NCI-H2081 (cell line): ENCODE measurements at places on chromosomes 3 and 15.

DNA sequence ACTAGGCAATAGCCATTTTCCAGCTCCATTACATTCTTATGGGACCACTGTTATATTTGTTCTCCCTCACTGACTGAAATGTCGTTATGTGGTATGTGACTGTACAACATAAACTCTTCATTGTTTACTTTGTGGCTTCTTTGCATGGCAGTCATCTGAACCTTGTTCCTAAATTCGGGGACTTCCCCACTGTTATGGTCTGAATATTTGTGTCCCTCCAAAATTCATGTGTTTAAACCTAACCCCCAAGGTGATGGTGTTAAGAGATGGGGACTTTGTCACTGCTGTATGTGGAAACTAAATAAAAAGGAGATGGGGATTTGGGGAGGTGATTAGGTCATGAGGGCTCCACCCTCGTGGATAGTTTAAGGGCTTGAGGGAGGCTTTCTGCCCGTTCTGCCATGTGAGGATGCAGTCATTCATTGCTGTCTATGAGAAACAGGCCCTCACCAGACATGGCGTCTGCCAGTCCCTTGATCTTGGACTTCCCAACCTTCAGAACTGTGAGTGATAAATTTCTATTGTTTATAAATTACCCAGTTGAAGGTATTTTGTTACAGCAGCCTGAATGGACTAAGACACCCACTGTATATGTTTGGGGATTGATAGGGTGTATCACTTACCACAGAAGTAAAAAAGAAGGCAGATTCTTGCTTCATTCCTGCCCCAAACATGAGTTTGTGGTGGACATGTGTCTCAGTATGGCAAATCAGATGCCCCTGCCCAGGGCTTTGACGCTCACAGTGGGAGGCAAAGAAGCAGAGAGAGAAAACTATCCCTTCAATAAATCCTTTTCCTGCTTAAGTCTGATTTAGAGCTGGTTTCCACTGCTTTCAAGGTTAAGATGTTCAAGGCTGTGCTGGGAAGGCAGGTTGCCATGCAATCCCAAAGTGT lies 138.0 kb upstream of the UBE2E1 start:
- DNase-seq = no peak

GRCh38 chr15:69037482-69037881 lies 23.0 kb downstream of the NOX5 start:
- DNase-seq = no peak

- DNase-seq = no peak
Observed at GRCh38 chr3:9105421-9105820, 142.1 kb upstream of the RAD18 start.

- DNase-seq = no peak
Observed at GRCh38 chr3:63955036-63955650, 43.0 kb upstream of the SCAANT1 start.

DNA sequence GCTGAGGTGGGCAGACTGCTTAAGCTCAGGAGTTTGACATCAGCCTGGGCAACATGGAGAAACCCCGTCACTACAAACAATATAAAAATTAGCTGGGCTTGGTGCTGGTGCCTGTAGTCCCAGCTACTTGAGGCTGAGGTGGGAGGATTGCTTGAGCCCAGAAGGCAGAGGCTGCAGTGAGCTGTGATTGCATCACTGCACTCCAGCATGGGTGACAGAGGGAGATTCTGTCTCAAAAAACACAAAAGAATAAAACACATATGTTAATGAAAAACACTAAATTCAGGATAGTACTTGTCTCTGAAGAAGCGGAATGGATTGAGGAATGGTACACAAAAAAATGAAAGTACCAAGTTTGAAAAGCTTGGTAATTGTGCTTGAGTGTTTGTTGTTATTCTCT lies 128.0 kb upstream of the PLXND1 start:
- no peak for DNase-seq

DNA sequence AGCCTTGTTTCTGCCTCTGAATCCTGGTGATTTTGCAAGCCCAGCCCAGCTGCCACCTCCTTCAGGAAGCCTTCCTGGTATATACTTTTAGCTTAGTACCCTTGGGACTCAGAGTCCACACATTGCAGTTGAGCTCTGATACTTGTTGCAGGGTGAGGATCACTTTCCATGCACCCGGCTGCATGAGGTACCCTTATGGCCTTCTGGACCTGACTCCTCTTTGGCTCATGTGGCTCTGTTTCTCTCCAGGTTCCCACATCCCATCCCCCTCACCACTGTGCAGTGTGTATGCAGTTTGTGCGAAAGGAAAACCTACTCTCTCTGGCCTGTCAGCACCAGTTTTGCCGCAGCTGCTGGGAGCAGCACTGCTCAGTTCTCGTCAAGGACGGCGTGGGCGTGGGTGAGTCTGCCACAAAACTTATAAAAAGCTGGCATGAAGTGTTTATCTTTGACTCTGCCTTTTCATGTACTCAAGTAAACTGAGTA lies 23.1 kb upstream of the P4HTM start:
- DNase-seq = no peak

DNA sequence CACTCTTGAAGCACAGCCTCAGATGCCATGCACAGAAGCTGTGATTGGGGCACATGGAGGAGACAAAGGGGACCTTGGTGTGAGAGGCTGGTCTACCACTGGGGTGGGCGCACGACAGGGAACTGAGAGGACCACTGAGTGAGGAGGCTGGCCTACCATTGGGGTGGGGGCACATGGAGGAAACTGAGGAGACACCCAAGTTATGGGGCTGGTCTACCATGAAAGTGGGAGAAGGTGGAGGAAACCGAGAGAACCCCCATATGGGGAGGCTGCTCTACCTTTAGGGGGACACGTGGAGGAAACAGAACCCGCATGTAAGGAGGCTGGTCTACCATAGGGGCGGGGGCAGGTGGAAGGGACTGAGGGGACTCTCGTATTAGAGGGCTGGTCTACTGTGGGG lies 153.4 kb downstream of the FBLN2 start:
- no peak for DNase-seq

- no peak for DNase-seq
Observed at GRCh38 chr3:23127196-23127595, 75.9 kb upstream of the UBE2E2 start.

DNA sequence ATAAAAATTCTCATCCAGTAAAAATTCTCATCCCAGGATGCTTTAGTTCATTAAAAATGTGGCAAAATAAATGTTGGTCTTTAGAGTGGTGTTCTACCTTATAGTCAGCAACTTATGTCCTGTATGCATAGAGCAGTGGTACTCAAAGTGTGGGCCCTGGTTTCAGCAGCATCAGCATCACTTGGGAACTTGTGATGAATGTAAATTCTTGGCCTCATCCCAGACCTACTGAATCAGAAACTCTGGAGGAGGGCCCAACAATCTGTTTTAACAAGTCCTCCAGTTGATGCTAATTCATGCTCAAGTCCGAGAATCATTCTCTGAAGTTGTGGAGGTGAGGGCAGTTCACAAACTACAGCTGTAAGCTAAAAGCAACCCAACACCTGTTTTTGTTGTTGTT lies 307.3 kb upstream of the SATB1 start:
- no peak for DNase-seq
